ENCODE measurements at places on chromosomes 6 and 20.

GRCh38 chr20:58140787-58141425 is 87.5 kb downstream of the ANKRD60 start:
- no peak for DNase-seq

- no peak for DNase-seq
These were observed 130.3 kb downstream of the MMUT start for GRCh38 chr6:49332781-49333180.

DNA sequence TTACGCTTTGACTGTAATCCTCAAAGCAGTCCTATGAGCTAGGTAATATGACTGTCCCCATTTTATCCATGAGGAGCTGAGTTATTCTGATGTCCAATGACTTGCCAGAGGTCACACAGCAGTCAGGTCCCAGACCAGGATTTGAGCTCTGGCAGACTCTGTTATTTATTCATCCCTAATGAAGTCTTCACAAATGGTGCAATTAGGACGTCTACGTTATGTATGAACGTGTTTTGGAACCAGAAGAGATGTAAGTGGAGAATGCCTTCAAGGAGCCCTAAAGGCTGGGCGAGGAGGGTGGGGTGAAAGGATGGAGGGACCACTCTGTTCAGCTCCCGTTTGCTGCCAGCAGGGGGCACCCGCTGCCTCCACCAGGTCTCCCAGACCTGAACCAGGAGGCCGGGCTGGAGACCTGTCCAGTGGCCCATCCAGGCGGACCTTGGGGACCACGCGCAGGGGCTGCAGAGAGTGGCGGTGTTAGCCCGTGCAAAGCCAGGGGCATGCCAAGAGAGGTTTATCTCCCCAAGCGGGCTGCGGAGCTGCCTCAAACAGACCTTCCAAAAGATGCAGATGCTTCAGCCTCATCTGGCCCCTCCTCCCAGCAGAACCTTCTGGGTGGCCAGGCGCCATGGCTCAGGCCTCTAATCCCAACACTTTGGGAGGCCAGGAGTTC is 15.2 kb upstream of the ZNF335 start:
- DNase-seq: no peak

- DNase-seq: no peak
These were observed 26.0 kb downstream of the UQCC1 start for GRCh38 chr20:35385733-35386132.

DNA sequence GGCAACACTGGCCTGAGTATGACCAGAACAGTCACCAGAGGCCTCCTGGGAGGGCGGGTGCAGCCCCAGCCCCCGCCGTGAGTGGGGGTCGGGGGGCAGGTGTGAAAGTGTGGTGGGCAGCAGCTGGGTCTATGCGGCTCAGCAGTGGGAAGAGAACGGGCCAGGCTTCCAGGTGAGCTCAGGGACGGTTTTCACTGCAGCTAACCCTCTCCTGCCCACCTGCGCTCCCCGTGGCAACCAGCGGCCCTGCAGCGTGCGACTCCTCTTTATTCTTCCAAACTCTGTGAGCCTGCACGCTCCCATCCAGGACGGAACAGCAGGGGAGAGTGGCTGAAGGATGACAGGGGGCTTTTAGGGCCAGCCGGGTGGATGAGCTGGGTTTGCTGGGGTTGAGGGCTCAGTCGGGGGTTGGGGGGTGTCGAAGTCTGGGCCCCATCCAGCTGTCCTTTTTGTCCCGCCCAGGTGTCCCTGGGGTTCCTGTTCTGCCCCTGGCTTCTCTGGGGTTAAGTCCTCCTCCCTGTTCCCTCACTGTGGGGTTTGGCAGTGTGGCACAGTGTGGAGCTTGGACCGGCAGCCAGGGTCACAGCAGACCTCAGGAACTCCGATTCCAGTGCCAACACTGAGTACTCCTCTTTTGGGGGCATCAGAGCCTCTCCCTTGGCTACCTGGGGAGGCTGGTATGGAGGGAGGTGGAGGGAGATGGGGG is 859 bp upstream of the BIRC7 start:
- DNase-seq: no peak

- DNase-seq: no peak
These were observed 114.7 kb upstream of the PRL start for GRCh38 chr6:22411376-22412105.

DNA sequence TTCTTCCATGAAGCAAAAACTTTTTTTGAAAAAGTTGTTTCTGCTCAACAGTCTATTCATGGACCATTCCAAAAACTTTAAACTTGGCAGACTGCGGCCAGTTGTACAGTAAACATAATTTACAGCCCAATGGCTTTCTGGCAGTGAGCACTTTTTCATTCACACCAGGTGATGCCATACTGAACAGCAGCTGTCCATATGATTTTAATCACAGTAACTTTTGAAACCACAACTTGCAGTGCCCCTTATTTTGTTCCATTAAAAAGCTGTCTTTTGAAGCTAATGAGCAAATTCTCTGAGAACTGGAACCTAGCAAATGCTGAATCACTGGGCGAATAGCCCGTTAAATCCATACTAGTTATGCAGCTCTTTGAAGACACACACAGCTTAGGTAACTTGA is 576.6 kb downstream of the PTPRT start:
- no peak for DNase-seq

DNA sequence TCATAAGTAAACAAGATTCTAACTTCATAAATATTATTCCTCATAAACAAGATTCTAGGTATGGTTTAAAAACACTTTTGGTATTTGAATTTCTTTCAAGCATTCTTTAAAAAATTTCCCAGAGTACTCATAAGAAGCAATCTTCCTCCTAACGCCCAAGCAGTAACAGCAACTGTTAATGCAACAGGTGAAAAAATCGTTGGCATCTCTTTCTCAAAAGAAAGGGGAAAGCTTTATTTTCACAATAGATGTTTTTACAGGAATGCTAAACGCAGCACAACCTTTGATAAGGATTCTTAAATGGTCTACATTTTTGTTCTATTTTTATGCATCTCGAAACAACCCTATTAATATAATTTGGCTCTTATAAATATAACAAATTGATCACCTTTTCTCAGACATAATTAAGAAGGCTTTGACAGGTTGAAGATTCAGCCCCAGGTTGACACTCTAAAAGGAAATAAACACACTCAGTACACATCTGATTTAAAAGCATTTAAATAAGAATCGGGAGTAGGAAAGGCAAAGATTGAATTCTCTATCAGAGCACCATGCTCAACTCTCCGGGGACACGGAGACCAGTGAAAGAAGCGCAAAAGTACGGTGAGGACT is 634 bp downstream of the AHI1 start:
- DNase-seq: no peak

- no peak for DNase-seq
These were observed 81.0 kb downstream of the SMLR1 start for GRCh38 chr6:130908188-130908587.

DNA sequence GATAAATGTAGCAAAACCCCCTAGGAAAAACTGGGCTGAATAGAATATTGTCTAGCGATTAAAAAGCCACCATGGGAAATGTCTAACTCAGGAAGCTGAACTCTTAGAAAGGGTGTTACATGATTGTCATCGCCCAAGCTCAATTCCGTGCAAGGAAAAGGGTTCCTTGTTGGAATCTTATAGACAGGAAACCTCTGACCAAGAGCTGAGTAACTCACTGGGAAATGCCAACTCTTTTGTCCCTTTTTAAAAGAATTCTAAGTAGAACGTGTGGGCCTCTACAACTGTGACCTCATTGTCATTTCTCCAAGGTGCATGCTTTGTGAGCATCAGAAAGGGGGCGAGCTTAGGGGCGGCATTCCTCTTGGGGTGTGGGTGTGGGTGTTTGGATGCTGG is 88.1 kb downstream of the SYNJ2 start:
- no peak for DNase-seq

DNA sequence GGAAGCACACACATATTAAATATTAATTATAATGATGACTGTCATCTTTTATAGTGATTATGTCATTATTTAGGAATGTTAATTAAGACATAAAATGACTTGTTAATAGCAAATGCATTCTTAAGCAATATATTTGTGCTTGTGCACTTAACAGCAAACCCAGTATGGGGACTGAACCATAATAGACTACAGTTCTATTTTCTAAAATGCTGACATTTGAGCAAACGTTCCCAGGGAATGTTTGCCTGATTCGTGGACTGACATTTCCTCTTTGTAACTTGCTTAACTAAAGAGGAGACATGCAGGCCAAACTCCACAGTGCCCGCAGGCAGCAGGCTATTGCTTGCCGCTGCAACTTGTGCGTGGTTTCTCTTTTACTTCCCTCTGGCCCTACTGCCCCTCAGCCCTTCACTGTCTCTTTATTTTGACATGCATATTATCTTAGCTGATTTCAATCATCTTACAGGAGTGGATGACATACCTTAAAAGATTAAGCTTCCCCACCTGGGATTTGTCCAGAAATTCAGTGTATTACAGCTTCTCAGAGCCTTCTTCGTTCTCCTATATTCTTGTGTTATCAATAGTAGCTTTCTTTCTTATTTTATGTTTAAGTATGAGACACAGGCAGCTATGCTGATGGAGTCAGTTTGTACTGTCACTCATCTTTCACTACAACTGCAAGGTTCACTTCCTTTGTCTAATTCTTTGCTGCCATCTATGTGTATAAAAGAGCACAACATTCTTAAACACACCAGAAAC is 141.5 kb downstream of the GMDS start:
- DNase-seq: no peak

DNA sequence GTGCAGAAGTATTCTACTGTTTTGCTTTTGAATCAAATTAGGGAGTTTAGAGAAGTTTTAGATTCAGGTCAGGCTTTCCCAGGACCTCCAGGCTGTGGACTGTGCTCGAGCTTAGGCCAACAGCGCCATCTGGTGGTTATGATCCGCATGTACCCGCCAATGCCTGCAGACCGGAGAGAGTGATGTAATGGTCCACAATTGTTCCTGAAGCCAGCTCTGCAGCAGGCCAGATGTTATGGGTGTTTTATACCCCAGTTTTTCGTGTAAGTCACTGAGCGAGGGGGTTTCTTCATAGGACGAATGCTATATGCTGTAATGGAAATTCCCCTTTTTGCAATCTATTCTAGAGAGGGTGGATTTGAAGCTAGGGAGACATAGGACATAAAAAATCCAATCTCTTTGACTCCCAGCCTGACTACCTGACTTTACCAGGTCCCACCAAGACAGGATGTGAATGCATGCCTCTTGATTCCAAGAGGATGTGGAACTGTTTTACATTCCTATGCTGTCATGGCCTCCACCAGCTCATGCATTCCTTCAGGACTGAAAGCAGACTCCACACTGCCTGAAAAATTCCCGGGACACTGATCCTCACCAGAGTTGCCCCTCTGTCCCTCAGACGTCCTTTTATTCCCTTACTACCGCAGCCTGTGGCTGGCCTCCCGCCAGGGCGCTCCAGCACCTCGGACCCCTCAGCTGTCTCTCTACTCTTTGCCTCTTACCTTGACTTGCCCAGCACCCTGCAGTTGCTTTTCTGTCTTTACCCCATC is 41.2 kb upstream of the LY86 start:
- DNase-seq: peak; percentile 88

DNA sequence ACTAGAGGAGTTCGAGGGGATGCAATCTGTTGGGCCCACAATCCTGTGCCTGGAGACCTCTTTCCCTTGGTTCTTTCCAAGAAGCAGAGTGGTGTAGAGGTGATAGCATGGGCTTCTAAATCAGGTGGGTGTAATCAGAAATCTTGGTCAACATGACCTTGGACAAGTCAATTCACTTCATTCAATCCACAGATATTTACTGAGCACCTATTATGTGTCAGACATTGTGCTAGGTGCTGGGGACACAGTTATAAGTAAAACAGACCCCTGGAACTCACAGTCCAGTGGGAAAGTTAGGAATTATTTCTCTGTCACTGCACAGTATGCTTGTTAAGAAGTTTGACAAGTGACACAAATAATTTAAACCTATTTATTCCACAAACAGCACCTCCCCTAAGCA is 3.3 kb upstream of the E2F1 start:
- no peak for DNase-seq

DNA sequence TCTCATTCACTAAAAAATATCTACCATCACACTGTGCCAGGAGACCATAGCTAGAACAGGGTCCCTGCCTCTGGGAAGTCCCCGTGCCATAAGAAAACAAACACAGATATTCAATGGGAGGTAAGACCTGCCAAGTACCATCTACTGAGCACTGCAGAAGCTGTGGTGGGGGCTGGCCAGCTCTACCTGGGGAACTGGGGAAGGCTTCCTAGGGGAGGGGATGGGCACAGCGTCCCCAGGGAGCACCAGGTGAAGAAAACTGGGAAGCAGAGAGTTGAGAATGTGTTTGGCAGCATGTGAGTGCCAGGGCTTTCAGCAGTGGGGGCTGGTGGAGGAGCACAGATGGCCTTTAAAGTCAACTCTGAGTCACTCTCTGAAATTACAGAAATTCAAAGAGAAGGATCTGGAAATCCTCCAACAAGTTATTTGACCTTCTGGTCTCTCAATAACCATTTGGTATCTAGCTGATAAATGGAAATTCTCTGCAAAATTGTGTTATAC is 85.2 kb downstream of the SHLD1 start:
- no peak for DNase-seq

GRCh38 chr6:30150671-30151395 is 10.2 kb downstream of the TRIM10 start:
- no peak for DNase-seq

- DNase-seq: no peak
These were observed 26.8 kb downstream of the C6orf89 start for GRCh38 chr6:36912586-36912985.

DNA sequence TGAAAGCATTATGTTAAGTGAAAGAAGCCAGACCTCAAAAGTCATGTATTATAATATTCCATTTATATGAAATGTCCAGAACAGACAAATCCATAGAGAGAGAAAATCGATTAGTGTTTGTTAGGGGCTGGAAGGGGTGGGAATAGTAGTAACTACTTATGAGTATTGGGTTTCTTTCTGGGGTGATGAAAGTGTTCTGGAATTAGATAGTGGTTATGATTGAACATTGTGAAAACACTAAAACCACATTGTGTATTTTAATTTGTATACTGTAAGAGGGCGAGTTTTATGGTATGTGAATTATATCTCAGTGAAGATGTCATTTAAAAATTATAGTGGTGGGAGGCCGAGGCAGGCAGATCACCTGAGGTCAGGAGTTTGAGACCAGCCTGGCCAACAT is 52.0 kb upstream of the KIF13A start:
- no peak for DNase-seq

- DNase-seq: no peak
These were observed 255.6 kb downstream of the PREX1 start for GRCh38 chr20:48571949-48572847.

DNA sequence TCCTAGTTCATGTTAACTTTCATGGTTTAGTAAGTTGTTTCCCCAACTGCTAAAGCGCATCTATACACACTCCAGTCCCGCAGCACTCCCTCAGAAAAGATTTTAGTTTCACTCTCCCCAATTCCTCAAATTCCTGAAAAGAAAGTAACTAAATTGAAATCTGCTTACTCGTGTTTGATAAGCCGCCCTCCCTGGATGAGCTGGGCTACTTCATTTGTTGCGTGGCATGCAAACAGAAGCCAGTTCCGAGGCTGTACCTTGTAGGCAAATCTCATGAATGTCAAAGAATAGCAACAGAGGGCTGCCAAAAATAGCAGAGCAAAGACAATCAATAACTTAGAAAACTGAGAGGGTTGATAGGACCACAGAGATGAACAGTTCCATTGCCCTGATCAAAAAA is 16.9 kb downstream of the MPC1 start:
- no peak for DNase-seq

- DNase-seq: no peak
These were observed 349.9 kb downstream of the ZFAND3 start for GRCh38 chr6:38169221-38169976.
